ENCODE measurements at places on chromosomes 12 and 14. TPM values are rescaled to one million over a fixed set of nuclear protein-coding genes. Genes with fewer than 3 reads are reported as not detected.

DNA sequence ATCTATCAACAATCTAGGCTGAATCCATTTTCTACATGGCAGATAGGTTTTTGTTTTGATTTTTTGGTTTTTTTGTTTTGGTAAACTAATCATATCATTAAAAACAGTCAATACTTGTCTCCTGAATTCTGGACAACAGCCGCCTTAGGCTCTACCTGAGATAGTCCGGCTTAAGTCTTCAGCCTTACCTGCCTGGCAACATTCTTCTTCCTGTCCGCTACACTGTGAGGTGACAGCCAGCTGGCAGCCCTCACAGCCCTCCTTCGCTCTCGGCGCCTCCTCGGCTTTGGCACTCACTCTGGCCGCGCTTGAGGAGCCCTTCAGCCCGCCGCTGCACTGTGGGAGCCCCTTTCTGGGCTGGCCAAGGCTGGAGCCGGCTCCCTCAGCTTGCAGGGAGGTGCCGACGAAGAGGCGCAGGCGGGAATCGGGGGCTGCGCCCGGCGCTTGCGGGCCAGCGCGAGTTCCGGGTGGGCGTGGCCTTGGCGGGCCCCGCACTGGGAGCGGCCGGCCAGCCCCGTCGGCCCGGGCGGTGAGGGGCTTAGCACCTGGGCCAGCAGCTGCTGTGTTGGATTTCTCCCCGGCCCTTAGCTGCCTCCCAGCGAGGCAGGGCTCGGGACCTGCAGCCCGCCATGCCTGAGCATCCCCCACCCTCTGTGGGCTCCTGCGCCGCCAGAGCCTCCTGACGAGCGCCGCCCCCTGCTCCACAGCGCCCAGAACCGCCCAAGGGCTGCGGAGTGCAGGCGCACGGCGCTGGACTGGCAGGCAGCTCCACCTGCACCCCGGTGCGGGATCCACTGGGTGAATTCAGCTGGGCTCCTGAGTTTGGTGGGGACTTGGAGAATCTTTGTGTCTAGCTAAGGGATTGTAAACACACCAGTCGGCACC is 49.0 kb downstream of the MDGA2 start:
- no peak for DNase-seq

The TAS2R8 gene
- not detected for total RNA-seq

The SPTB gene
- not detected for total RNA-seq

- no peak for DNase-seq
Measured at GRCh38 chr12:11209113-11209512, 22.4 kb upstream of the TAS2R42 start.

- DNase-seq, result no peak
Measured at GRCh38 chr12:129887101-129887500, 16.7 kb downstream of the TMEM132D start.

DNA sequence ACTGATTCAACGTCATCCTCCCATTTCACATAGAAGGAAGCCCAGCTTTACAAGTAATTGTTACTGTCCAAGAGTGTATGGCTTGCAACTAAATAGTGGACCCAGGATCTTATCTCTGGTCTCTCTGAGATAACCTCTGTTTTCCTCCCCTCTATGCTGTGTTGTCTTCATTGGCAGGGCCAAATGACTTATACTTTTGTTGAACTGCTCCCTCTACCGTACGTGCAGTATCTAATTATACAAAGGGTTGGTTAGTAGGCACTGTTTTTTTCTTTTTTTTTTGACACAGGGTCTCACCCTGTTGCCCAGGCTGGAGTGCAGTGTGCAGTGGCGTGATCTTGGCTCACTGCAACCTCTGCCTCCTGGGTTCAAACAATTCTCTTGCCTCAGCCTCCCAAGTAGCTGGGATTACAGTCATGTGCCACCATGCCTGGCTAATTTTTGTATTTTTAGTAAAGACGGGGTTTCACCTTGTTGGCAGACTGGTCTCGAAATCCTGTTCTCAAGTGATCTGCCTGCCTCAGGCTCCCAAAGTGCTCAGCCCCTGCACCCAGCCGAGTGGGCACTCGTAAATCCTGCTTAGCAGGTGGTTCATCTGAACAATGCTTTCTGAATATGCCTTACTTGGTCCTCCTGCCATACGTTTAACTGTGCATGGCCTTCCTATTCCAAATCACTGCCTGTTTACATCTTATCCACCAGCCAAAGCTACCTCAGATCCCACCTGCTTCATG is 162.1 kb downstream of the ADCK1 start:
- DNase-seq, result no peak

The USP44 gene
- 7.2 TPM for total RNA-seq

DNA sequence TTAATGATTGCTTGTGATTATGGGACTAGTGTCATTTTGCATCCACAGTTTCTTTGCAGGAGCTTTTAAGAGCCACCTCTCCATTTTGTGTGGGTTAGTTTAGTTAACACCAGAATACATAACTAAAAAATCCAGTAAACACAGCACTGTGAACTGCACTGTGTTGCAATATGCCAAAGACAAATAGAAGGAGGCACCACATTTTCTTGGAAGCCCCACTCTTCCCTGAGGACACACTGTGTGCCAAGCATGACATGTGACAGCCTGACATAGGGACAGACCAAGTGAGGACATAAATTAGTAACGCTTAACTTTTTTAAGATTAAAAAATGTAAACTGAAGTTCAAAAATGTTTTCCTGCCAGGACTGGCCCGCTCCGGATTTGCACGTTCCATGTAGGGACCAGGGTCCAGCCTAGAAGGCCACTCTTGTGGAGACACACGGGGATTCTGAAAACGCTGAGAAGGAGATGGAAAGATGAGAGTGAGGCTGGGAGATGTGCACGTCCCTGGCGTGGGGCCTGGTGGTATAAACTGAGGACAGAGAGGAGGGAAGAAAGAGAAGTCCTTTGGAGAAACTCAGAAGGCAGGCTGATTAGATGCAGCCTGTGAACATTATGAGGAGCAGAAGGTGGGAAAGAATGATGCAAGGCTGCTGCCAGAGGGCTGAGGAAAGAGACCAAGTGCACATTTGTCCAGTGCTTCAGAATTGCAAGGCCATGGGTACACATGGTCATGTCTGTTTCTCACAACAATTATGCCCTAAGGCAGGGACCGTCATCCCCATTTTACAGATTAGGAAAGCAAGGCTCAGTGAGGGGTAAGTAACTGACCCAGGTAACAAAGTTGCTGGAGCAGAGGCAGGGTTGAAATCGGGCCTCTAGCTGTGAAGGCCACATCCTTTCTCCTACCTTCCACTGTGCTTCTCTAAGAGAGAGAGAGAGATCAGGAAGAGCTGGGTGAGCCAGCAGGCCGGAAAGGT is 45.1 kb downstream of the ISCA2 start:
- no peak for DNase-seq

The CD4 gene
- total RNA-seq, result 0.10 TPM

DNA sequence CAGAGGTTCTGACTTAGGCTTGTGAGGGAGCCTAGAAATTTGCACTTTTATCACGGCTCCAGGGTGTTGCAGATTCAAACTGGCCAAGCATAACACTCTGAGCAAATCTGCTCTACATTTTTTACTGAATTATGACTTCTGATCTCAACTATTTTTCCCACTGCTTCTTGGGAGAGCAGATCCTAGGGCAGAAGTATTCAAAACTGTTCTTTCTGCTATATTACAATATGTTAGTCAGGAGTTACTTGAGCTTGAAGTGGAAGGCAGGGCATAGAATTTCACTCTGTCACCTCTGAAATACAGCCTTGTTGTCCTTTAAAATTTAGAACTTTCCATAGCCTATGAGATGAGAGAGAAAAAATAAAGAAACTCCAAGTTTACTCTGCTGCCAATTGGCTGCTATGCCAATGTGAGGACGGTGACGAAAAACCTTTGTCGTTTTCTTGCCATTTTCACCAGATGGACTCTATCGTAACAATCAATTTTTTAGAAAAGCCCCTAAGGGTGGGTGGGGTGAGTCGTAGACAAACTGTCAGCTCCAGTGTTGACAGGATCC is 16.4 kb upstream of the KERA start:
- peak; percentile 10 for DNase-seq

- no peak for DNase-seq
Measured at GRCh38 chr12:106897981-106898901, 57.5 kb upstream of the TMEM263 start.

GRCh38 chr12:118463677-118464076 is 87.3 kb downstream of the SUDS3 start:
- no peak for DNase-seq

- DNase-seq, result no peak
Measured at GRCh38 chr14:94844593-94845152, 74.8 kb upstream of the GSC start.

GRCh38 chr12:54294152-54294952 is 6.5 kb downstream of the NFE2 start:
- no peak for DNase-seq
